ENCODE measurements at places on chromosomes 7 and 10.
A peak's percentile ranks its signal among the peaks of the same experiment; 100 is the strongest.

GRCh38 chr10:128042131-128042610 is 84.1 kb downstream of the MKI67 start:
- DNase-seq, result no peak

DNA sequence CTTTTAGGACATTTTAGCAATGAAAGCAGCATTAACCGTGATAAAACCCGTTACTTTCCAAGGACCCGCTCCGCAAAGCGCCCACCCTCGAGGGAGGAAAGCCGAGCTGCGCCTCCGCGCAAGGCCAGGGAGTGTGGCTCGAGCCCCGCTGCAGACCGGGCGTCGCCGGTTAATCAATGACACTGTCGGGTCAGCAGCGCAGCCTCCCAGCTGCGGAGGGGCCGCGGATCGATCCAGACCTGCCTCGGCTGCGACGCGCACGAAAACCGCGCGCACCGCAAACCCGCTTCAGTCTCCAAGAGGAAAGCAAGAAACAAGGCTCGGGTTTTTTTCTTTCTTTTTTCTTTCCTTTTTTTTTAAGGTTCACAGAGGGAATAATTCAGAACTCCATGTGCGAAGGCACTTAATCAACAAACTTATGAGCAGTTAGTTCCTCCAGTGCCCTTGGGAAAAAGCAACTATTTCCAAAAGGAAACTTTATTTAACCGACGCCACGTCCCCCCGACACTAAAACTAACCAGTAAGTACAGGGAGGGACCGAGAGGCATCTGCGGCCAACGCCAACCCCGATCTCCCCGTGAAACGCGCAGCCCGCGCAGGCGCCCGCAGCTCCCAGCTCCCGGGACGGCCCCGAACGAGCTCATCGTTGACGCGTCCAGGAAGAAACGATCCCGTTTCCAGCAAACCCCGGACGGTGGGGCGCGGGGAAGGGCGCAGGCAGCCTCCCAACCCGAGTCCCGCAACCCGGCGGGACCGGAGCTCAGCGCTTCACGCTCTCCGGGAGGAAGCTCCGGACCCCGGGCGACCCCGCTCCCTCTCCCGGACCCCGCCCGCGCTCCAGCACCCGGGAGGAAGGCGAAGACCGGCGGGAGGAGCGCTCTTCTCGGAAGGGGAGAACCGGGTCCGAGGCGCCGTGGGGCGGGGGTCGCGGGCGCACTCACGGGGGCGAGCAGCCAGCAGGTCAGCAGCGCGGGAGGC is 598 bp downstream of the VIPR2 start:
- no peak for DNase-seq

- DNase-seq, result no peak
Observed at GRCh38 chr7:73810998-73811360, 19.8 kb upstream of the CLDN4 start.

DNA sequence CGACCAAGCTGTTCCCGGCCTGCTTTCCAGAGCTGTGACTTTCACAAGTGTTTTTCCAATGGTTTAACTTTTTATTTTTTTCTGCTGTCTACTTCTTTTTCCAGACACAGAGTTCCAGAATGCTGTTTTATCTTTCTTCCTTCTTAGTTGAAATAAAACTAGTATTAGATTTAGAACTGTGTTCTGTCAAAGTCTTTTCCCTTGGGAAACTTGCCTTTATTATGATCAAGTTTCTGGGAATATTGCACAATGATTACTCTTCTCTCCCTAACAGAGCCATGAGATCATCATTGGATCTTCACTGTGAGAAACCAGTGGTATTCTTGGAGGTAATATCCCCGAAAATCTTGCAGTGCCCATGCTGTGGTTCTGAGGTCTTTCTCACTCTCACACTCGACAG is 104.9 kb upstream of the KCND2 start:
- no peak for DNase-seq

- DNase-seq, result no peak
Observed at GRCh38 chr10:97291357-97292096, 910 bp downstream of the ARHGAP19 start.

DNA sequence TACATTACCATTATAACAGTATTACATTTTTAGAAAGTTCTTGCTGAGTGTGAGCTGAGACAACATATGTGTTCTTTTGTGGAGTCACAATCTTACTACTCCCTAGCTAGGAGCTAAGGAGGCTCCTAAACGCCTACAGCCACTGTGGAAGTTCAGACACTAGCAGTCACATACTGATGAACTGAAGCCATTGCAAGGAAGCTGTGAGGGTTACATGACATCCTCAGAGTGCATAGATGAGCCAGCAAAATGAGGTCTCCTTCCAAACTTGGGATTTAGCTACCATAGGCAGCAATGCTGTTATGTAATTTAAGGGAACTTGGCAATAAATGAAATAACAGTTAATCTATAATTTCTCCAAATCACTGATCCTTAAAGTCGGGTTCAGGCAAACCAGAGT is 10.8 kb upstream of the ST7 start:
- no peak for DNase-seq

DNA sequence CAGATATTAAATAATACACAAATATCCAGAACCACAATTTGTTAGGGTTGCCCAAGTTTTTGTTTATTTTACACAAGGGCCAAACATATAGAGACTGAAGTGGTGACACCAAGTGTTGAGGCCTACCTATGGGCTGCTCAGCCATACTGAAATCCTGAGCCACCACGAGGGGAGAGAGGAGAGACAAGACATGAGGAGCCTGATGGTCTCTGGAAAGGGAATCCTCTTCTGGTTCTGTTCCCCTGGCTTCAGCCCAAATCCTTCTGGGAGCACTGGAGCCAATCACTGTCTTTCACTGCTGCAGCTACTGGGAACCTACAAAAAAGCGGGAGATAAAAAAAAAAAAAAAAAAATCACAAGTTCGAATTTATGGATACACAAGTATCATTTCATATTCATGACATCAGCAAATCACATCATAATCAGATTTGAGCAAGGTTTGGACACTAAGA is 1.9 kb downstream of the SKIDA1 start:
- no peak for DNase-seq

- DNase-seq, result no peak
Observed at GRCh38 chr7:89798599-89798996, 355.7 kb upstream of the STEAP1 start.

GRCh38 chr7:44678471-44679179 is 70.0 kb upstream of the ZMIZ2 start:
- DNase-seq, result no peak

GRCh38 chr7:36708767-36709166 is 15.5 kb downstream of the AOAH start:
- DNase-seq, result no peak

DNA sequence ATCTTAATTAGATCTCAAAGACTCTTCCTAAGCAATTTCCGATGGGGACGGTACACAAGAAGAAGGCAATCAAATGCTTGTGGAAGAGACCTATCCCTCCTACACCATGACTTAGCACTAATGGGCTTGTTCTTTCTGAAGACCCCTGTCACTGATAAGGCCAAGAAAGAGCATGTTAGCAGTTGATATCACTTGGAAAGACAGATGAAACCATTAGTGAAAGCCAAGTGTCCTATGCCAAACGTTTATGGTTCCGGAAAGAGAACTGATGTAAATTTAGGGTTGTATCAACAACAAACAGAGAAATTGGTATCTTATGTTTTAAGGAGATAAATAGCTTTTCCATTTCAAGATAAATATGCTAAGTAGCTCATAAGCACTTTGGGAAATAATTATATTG is 6.5 kb downstream of the UROS start:
- no peak for DNase-seq

GRCh38 chr7:117012284-117012683 is 59.0 kb downstream of the ST7 start:
- no peak for DNase-seq

DNA sequence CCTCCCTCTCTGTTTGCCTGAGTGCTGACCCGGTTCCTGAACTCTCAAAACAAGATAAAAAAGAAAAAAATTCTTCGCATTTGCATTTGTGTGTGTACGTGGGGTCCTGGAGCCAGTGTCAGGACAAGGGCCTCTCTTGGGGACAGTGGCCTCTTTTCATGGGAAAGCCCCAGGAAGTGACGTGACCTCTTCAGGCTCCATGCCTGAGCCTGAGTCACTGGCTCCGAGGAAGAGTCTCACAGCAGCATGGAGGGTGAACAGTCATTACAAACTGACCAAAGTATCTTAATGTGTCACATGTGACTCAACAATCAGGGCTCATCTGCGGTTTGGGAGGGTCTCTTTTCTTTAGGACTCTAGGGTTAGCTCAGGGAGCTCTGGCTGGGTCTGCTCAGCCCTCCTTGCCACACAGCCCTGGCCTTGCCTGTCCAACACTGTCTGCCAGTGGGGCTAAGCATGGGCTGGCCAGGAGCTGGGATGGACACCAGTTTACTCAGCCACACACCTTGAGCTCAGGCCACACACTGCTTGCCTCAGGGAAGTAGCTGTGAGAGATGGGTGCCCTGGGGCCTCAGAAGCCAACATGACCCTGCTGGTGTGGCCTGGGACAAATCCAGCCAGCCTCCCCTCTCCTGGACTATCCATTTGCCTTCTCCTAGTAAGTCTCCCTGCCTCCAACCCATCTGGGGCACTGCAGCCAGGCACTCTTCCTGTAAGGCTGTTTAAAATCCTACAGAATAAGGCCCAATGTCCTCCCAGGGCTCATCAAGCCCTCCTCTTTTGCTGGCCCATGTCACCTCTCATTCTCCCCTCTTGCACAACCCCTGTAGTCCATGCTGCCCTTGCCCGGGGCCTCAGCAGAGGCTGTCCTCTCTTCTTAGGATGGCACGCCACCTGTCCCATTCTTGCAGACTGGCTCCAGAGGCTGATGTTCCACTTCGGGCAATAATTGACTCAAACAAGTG is 10.5 kb downstream of the TMEM273 start:
- DNase-seq, result peak; percentile 48

DNA sequence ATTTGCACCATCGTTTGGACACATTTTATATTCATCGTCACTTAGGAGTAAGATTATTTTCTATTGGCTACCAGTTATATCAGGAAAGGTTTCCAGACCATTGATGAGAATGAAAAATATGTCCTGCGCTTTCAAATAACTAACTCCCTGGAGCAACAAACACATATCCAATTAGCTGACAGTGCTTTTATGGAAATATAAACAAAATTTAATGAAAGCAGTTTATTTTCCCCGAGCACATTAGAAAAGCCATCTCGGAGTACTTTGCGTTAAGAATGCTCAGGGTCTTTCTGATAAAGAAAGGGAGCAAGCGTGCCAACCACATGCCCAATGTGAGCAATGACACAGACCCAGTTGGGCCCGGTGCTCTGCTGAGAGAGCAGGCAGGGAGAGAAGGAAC is 85.1 kb upstream of the ZPBP start:
- no peak for DNase-seq

GRCh38 chr10:18659125-18659818 is at the start of gene ARL5B:
TSS of gene ARL5B (plus strand) at chr10:18659431. CDS start at chr10:18659638, 207 bp downstream.
- DNase-seq, result peak; percentile 81

DNA sequence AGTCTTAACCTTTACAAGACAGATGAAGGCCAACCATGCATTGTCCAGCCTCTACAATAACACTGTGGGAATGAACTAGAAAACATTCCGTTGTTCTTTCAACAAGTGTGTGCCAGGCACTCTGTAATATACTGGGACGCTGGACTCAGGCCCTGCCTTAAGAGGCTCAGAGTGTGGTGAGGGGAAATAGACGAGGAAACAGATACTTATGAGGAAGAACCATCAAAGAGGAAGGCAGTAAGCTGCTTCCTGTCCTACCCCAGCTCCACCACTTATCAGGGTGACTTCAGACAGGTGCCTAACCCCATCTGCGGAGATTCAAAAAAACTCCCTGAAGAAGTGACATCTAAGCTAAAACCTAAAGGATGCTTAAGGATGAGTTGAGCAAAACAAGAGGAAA is 8.9 kb upstream of the TRIM8 start:
- DNase-seq, result no peak

DNA sequence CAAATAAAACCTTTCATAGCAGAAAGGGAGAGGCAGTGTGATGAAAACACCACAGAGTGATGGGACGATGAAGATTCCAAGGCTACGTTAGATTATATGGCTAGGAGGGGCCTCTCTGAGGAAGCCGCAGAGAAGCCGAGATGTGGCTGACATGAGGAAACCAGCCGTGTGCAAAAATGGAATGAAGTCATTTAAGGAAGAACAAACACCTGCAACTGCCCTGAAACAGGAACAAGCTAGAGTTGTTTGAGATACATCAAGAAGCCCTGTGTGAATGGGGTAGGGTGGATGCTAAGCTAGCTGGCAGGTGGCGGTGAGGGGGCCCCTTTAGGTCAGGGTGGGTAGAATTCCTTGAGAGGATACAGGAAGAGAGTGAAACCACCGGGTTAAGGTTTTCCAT is 129.5 kb downstream of the KLF6 start:
- no peak for DNase-seq

DNA sequence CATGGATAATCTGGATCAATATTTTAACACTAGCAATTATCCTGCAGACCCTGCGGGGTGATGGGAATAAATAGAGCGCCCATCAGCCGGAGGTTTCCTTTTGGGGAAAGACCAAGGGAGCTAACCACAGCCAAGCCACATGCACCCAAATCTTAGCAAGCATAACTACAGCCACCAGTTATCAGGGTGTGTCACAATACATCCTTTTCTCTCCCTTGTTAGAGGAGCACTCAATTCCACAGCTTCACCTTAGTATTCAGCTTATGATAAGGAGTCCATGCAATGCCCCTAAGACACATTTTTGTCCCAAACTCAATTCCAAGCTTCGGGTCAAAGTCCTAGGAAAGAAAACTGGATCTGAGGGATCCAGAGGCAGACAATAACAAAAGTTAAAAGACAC is 15.9 kb downstream of the TOMM7 start:
- DNase-seq, result no peak

All from HS-27A (cell line).